ENCODE measurements at places on chromosomes 11 and 22.

DNA sequence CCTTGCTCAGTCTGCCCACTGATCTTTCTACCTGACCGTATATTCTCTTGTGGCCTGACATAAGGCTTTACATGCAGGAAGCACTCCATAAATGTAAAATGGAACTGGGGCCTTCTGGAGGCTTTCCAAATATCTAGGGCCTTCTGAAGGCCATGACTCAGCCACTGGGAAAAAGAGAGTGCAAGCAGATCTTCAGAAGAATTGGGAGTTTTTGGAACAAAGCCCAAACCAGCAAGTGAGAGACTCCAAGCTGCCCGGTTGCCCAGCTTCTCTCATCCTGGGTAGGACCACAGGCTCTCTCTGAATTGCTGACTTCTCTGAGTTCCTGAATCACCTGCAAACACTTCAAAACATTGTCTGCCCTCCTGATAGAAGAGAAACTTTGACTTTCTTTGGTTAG lies 107.9 kb upstream of the BMAL1 start:
- DNase-seq: no peak

DNA sequence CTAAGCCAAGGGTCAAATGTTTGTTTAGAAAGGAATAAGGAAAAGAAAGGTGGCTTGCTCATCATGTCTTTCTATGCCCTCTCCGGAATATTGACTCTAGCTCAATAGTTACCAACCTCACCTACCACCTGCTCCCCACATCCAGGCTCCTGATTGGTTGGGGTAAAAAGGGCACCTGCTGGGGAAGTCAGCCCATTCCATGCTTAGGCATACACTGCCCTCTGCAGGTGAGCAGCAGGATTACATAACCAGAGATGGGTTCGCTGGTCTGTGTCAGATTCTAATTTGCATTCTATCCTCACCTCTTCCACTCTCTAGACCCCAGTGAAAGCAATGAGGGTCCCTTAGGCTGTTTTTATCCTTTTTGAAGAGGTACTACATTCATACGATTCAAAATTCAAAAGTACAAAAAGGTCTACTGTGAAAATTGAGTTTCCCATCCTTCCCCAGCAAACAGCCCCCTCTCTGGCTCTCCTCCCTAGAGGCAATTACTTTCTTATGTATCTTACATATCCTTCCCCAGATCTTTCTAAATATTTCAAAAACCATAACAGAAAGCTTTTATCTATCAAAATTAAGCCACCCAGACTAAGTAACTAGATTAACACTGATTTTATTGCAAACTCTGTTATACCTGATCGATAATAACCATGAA lies 98.0 kb upstream of the ASPHD2 start:
- DNase-seq: peak; percentile 63

- DNase-seq: no peak
Observed at GRCh38 chr11:75275581-75275980, 35.0 kb downstream of the TPBGL start.

DNA sequence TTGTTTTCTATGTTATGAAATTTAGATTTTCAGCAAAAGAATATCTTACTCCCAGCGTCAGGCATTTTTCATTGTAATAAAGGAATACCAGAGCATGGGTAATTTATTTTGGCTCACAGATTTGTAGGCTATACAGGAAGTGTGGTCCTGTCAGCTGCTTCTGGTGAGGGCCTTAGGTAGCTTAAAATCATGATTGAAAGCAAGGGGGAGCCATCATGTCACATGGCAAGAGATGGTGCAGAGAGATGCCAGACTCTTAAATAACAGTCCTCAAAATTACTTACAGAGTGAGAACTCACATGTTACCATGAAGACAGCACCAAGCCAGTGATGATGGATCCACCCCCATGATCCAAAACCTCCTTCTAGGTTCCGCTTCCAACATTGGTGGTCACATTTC lies 825.0 kb upstream of the CHORDC1 start:
- DNase-seq: no peak

DNA sequence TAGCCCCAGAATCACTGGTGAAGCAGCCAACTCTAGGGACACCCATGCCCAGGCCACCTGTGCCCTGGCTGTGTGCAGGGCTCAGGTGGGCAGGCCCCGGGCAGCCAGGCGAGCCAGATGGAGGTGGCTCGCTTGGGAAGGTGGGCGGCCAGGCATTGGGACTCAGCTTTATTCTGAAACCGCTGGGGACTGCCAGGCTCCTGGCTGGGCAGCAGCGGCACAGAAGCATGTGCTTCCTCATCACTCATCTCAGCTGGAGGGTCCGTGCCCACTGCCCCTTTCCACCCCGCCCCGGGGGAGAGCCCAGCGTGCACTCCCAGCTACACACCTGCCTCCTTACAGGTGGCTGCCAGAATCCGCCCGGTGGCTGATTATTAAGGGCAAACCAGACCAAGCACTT lies 27.1 kb upstream of the SLC22A12 start:
- DNase-seq: no peak

DNA sequence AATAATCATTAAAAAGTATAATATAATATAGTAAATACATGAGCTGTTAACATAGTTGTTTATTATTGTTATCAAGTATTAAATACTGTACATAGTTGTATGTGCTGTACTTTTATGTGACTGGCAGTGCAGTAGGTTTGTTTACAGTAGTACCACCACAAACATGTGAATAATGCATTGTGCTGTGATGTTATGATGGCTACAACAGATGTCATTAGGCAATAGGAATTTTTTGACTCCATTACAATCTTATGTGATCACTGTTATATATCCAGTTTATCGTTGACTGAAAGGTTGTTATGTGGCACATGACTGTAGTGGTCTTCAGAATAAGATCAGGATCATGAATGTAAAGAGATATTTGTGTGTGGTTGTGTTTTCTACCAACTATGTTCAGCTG lies 577.8 kb downstream of the JRKL start:
- no peak for DNase-seq

DNA sequence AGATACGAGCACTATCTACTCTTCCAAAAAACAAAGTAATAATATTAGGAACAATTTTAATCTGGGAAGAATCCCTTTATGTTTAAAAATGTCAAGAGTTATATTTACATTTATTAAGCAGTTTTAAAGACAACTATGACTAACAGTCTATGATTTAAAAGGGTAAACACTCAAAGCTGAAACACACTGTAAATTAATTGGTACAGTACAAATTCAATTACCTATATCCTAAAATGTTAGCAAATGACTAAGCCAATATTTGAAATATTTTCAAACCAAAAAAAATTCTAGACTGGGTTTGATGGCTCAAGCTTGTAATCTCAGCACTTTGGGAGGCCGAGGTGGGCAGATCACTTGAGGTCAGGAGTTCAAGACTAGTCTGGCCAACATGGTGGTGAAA lies 36.0 kb upstream of the CHRNA10 start:
- DNase-seq: no peak

GRCh38 chr11:16779436-16779835 lies 41.0 kb downstream of the C11orf58 start:
- DNase-seq: no peak

GRCh38 chr11:105152560-105152959 lies 13.0 kb upstream of the CARD18 start:
- DNase-seq: no peak

- no peak for DNase-seq
Observed at GRCh38 chr11:92495107-92495793, 270.6 kb downstream of the FAT3 start.

GRCh38 chr22:26054841-26055605 lies 114.2 kb upstream of the SEZ6L start:
- DNase-seq: no peak

GRCh38 chr11:76702336-76703128 lies 32.0 kb upstream of the LRRC32 start:
- no peak for DNase-seq

- DNase-seq: no peak
Observed at GRCh38 chr22:45246060-45246985, 5.6 kb upstream of the KIAA0930 start.

DNA sequence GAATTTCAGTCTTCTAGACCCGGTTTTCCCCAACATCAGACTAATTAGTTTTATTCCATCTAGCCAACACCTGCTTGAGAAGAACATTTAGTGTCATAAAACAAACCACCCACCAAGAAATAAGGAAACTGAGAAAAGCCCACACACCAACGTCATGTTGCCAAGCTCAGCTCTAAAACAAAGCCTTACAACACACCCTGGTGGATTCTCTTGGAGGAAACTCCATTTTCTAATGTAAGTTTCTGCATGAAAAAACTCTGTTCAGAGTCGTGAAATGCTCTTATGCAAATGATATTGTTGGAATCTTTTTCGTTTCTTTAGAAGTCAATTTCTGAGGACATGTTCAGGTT lies 105.0 kb upstream of the RAG2 start:
- no peak for DNase-seq

GRCh38 chr11:57474017-57474802 lies 13.9 kb downstream of the RTN4RL2 start:
- no peak for DNase-seq

GRCh38 chr11:129372609-129373488 lies 2.8 kb upstream of the BARX2 start:
- peak; percentile 33 for DNase-seq

- no peak for DNase-seq
Observed at GRCh38 chr11:93166194-93166593, 31.6 kb downstream of the SLC36A4 start.

- DNase-seq: no peak
Observed at GRCh38 chr11:81979448-81979847, 754.2 kb downstream of the FAM181B start.

DNA sequence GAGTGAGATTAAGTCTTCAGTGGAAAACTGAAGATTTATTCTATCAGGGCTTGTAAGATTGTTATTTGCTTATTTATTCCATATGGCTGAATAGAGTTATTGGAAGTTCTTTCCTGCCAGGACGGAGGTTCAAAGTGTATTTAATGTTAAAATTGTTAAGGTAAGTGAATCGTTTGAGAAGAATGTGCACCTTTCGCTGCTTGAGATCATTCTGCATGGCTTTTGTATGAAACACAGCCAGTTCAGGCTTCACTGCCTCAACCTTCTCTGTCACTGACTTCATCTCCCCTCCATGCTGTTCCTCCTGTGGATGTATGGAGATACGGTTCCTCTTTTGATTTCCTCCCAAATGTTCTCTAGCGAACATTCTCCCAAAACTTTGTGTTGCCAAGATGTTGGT lies 19.2 kb upstream of the OR51L1 start:
- no peak for DNase-seq

- no peak for DNase-seq
Observed at GRCh38 chr11:33461369-33462125, 204.4 kb downstream of the HIPK3 start.

Measured in endothelial cell (in vitro differentiated cells).